ENCODE measurements at places on chromosomes 2 and 18.

GRCh38 chr2:76829374-76830234 lies 692.6 kb downstream of the LRRTM4 start:
- no peak for ATAC-seq

DNA sequence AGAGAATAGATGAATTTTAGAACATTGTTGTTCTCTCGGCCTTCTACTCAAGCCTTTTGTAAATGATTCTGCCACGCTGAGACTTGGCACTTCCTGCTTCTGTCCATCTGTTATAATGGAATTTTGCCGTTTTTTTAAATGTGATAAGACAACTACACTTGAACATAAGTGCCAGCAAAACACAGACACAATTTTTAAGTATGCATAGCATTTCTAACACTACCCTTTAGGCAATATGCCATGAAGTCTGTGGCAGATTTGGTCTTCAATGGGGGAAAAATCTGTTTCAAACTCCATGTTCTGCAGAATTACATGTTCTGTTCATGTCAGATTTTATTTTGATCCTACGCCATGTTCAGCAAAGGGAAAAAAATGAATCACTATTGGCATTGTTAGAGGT lies 1170.7 kb upstream of the SLC39A10 start:
- ATAC-seq = no peak

GRCh38 chr18:78526923-78527711 lies 452.5 kb upstream of the SALL3 start:
- ATAC-seq = no peak

DNA sequence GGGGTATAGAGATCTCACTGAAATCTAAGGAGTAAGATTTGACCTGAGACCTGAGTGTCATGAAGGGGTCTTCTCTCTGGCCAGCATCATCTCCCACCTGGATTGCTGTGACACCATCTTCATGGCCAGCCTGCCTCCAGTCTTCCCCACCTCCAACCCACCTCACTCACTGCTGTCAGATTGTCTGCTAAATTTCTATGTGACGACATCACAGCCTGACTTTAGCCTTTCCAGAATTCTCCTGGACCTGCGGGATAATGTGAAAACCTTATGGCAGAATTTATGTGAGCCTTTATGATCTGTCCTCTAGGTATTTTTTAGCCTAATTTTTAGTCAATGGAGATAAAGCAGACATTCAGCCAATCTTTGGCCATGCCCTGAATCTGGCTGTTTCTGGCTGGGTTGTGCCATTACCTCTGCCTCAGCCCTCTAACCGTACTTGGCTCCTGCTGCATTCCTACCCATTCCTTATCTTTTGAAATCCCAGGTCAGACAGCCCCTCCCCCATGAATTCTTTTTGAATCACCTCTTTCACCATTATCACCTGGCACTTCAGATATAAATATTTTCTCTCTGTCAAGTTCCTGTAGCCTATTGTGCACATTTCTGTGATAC lies 66.4 kb upstream of the MMADHC start:
- no peak for ATAC-seq

- no peak for ATAC-seq
Observed at GRCh38 chr2:216057688-216058193, 23.9 kb downstream of the PECR start.

- no peak for ATAC-seq
Observed at GRCh38 chr2:152588998-152589397, 128.3 kb downstream of the PRPF40A start.

DNA sequence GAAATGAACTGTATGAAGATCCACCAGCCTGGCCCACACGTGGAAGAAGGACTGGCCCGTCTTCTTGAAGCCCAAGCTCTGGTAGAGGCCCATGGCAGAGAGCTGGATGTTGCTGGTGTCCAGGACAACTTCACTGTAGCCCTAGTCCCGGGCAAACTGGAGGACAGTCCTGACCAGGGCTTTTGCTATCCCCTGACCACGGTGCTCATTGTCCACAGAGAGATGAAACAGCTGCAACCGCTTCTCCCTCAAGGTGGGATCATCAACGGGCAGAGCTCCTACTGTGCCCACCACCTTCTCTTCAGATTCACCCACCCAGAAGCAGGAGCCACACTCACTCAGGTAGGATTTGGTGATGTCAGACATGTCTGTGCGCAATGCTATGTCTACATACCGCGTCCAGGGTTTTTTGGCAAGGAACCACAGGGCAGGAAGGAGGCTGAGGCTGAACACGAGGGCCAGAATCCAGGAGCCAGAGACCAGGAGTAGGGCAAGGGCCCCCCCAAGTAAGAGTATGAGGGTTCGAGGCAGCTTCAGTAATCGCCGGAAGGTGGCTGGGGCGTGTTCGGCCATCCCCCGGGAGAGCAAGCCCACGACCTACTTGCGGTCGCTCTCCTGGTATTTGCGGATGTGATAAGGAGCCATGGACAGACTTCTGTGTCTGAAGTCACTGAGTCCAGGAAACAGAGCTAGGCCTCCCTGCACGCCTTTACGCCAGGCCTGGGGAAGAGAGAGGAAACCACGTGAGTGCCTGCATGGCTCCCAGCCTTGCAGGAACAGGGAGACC lies 36.3 kb downstream of the TPRKB start:
- no peak for ATAC-seq

GRCh38 chr2:208069186-208069585 lies 43.9 kb upstream of the PLEKHM3 start:
- no peak for ATAC-seq

DNA sequence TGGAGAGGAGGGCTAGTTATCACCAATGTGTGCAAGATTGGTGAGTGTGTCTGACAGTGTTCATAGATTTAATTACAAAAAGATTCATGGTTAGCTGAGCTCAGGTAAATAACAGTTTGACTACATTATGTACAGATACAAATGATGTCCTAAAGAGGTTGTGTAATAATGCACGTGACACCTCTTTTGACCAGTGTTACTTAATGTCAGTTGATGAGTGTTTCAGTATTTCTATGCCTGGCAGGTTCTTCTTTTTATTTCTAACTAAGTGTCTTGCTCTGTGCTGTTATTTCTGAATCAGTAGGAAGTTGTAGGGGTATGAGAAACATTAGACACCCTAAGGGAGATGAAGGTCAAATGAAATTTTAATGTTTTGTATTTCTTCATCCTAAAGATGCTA lies 7.9 kb upstream of the INHBB start:
- ATAC-seq = no peak

- ATAC-seq = no peak
Observed at GRCh38 chr18:13300029-13300428, 81.5 kb downstream of the LDLRAD4 start.

DNA sequence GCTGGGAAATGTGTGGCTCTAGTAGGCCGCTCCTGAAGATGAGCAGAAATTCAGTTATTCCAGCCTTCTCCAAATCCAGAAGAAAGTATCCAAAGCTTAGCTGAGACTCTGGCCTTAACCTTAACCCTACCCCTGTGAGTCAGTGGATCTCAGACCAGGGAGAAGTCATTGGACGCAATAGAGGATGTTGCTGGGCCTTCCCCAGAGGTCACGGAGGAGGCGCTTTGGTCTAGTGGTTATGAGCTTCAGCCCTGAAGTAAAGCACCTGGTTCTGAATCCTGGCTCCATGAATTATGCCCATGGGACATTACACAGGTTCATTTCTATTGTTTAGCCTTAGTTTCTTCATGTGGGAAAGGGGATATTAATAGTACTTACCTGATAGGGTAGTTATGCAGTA lies 24.0 kb downstream of the PKDCC start:
- no peak for ATAC-seq

DNA sequence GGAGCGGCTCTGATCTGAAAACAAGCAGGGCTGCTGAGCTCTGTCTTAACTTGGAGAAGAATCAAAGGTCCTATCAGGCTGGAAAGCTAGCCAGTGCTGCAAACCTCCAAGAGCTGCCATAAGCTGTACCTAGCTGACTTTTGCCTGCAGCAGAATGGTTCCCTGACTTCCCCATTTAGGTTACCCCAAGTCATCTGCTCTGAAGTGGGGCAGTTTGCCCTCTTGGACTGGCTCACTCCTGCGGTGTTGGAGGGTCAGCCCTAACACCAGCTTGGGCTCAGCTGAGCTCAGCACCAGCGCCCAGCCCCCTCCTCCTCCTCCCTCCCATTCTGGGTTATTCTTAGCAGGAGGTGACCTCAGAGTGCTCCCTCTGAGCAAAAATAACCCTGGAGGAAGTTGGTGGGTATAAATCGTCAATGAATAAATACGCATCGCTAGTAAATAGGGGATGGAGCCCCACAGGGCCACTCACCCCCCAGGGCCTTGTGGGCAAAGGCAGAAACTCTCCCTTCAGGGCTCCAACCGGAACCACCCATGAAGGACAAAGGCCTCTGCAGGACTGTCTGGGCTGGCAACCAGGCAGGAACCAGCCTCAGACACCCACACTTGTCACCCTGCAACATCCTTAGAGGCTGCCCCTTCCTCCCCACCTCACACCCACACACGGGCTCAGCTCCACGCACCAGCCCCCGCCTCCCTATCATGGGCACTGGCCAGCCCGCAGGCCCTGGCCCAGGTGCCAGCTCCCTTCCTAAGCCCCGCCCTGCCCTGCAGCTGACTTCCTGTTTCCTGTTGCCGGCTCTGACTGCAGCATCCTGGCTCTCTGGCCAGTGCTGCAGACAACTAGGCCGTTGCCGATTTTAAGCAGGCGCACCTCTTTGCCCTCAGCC lies 46.9 kb downstream of the DNMT3A start:
- peak; percentile 84 for ATAC-seq

DNA sequence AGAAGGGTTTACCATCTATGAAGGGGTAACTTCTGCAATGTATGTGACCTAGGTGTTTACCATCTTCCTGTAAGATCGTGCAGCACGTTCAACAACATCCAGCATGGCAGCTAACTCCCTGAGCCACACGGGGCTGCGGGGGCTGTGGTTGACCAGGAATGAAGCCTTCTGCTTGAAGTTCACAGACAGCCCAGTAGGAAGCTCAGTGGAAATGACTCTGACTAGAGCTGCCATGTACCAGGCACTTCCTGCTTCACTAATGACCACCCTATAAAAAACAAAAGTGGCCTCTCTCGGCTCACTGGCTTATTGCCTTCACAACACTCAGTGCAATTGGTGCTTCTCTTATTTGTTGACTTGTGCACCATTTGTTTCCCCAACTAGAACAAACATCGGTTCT lies 99.7 kb upstream of the SMAD7 start:
- ATAC-seq = no peak

- no peak for ATAC-seq
Observed at GRCh38 chr18:46565256-46565655, 91.8 kb downstream of the LOXHD1 start.

DNA sequence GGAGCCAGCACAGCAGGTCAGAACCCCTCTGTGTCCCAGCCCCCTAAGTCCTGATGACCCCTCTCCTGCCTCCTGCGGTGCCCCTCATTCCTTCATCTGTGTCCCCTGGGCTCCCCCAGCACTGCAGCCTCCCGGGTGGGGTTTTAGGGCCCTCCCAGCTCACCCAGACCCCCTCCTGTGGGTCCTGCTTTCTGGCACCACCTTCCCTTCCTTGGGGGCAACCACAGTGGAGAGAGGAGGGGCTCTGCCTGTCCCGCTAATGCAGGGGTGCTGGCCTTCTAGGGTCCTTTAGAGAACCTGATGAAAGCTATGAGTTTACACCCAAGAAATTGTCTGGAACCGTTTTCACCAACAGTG lies 42.7 kb upstream of the ALPP start:
- no peak for ATAC-seq

- ATAC-seq = no peak
Observed at GRCh38 chr2:10252661-10253060, 50.0 kb upstream of the HPCAL1 start.

DNA sequence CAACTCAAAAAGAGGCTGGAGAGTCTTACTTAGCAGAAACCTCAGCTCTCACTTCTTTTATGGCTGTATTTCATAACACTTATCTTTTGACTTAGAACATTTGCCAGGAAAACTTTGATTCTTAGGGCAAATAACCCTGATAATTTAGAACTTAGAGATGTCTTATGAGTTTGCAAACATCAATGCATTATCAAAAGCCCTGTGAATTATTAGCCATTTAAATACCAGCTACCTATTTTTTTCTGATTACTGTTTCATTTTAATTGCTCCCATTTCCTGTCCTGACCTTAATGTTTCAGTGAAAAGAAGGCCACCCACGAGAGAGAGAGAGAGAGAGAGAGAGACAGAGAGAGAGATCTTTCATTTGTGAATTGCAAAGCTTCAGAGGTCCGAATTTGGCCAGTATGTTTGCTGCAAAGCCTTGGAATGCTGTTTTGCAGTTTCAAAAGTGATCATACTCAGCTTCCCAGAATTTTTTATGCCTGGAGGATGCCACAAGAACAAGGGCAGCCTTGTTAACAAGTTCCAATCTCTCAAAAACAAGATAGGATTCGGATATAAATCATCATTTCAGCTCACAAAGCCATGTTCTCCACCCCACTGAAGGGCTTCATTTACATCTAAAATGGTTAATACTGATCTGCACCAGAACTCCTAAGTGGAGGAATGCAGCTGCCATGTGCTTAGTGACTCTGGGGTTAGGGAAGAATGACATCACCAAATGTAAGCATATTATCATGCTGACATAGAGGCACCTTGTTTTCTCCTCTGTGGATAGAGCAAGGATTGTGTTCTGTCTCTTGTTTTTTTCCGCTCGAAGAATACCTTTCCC lies 478.2 kb downstream of the ARHGAP15 start:
- peak; percentile 63 for ATAC-seq

DNA sequence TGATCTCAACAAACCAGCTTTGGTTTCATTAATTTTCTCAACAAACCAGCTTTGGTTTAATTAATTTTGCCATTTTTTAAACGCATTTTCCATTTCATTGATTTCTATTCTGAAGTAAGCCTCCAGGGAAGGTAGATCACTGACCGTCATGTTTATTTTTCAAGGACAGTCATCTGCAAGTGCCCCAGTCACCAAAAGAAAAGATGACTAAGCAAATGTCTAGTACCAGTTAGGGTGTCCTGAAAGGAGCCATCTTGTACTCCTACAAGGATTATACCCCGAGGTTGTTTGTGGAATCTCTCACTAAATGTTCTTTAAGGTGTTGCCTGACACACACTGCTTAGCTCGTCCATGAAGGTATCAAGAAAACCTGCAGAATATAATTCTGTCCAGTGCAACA lies 6.1 kb upstream of the UGT1A8 start:
- ATAC-seq = no peak

DNA sequence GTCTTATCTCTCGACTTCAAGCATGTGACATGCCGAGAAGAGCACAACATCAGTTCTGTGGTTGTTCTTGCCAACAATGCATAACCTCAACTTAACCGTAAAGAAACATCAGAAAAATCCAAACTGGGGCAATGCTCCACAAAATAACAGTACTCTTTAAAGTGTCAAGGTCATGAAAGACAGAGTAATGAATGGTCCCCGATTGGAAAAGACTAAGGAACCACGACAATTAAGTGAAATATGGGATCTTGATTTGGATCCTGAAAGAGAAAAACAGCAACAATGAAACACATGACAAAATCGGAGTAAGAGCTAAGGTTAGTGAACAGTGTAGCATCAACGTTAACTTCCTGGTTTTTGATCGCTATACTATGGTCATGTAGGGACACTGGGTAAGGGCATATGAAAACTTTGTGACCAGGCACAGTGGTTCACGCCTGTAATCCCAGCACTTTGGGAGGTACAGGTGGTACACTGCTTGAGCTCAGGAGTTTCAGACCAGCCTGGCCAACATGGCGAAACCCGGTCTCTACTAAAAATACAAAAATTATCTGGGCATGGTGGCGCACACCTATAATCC lies 55.2 kb downstream of the UNC50 start:
- no peak for ATAC-seq
